ENCODE measurements at places on chromosomes 2 and 18.

- no peak for DNase-seq
These were observed 119.8 kb downstream of the BCL2 start for GRCh38 chr18:63199743-63200241.

GRCh38 chr18:48833701-48834412 is 116.9 kb downstream of the SMAD7 start:
- peak; percentile 53 for DNase-seq

DNA sequence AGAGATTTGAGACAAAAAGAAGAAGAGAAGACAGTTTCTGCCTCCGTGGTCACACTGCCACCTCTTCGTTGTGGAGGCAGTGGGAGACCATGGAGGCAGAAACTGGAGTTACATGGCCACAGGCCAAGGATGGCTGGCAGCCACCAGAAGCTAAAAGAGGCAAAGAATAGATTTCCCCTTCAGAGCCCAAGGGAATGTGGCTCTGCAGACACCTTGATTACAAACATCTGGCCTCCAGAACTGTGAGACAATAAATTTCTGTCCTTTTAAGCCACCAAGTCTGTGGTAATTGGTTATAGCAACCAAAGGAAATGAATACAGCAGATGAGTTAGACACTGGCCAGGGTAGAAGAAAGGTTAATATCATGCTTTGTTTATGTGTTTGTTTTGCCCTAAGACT is 420.4 kb upstream of the LYPD1 start:
- no peak for DNase-seq

DNA sequence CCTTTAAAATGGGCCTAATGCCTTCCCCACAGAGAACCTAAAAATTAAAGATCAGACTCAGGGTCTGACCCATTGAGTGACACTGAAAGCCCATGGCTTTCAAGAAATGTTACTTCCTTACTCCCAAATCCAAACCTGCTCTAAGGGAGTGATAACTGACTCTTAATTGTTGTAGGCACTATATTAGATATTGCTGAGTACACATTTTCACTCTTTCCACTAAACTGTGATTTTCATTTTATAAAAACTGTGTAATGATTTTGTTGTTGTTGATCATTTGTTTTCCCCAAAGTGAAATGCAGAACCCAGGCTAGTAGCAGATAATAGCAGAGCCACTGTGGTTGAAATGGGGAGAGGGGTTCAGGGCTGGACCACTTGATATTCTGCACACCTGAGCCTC is 87.1 kb downstream of the LRRTM1 start:
- DNase-seq = no peak

DNA sequence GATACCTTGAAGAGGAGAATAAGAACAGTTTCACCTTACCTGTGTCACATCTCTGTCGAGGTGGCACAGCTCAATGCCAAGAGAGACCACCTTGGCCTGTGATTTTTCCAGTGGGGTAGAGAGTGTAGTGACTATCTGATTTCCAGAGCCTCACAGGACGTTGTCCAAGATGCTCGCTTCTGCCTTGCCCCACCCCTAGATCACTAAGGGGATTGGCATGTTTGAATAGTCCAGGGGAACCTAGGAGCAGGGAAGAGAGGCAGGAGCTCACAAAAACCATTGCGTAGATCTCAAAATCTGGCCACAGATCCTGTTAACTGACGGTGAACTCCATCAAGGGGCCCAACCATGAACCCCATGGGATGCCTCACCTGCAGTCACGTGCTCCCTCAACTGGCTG is 24.2 kb downstream of the TMEM178A start:
- DNase-seq = no peak

- DNase-seq = no peak
These were observed 15.6 kb upstream of the FHOD3 start for GRCh38 chr18:36281936-36282335.

DNA sequence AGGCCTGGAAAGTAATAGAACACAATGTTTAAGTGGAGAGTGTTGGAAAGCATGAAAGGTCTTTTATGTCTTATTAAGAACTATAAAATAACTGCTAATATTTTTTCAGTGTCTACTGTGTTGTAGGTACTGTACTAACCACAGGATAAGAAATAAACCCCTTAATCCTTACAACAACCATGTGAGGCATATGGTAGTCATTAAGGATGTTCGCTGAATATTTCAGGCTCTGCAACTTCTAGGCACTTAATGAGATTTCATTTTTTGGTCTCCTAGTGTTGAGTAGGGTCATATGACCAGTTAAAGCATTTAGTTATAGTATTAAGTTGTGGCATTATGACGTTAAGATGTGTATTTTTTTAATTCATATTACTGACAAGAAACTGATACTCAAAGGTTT is 346.6 kb upstream of the KCNH7 start:
- no peak for DNase-seq
